ENCODE measurements at places on chromosomes 5 and 9.

DNA sequence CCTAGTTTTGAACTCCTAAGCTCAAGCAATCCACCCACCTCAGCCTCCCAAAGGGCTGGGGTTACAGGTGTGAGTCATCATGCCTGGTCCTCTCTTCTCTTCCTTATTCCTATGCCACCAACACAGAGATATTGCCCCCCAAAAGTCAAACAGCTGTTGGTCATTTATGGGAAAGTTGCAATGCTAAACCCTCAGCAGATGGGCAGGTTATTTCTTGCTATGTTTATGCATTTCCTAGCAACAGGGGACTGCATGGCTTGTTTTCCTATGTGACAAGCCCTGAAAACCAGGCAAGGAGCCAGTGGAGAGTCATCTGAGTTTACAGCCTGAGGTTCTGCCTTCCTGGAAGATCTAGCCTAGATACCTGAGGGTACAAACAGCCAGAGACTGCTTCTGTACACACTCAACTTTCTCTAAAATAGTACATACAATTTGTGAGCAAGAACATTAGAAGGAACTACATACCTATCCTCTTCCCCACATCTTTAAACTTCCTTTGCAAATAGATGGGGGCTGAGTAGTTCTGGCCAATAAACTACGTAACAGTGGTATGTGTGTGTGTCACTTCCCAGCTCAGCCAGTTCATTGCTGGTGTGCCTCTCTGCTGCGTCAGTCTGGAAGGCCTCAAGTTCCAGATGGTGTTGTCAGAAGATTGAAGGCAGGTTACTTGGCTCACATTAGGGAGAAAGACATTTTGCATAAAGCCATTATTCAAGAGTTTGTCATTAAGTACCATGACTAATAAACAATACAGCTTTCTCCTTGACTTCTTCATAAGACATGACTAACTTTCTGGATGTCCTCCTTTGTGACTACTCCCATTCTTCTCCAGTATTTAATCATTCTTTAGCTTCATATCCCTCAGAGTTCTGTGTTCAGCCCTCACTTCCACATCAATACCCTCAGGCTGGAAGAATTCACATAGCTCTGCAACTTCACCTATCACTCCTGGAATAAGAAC lies 65.3 kb downstream of the CSNK1A1 start:
- DNase-seq: no peak

DNA sequence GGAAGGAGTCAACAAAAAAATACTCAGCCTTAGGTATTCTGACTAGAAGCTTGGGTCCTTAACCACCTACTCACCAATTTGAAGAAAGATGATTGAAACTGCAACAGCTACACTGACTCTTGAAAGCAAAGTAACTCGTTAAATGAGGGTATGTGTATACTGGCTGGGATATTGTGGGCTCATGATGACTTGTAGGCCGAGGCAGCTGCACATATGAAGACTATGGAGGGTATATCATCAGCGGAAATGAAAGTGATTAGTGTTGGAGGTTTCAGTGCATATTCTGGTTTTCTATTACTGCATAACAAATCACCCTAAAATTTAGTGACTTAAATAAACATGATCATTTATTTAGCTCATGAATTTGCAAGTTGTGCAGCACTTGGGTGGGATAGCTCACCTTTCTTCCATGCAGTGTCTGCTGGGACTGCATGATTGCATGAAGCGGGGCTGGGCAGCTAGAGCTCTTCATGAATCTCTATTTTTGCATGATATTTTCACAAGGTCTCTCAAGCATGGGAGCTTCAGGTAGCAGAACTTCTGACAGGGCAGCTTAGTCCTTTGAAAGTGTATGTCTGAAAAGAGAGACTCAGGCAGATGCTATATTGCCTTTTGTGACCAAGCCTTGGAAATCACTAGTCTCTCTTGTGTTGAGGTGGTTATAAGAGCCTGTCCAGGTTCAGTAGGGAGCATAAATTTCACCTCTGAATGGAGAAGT lies 96.1 kb upstream of the CDKN2B start:
- DNase-seq: no peak

GRCh38 chr5:155368490-155368889 lies 354.9 kb downstream of the KIF4B start:
- no peak for DNase-seq

DNA sequence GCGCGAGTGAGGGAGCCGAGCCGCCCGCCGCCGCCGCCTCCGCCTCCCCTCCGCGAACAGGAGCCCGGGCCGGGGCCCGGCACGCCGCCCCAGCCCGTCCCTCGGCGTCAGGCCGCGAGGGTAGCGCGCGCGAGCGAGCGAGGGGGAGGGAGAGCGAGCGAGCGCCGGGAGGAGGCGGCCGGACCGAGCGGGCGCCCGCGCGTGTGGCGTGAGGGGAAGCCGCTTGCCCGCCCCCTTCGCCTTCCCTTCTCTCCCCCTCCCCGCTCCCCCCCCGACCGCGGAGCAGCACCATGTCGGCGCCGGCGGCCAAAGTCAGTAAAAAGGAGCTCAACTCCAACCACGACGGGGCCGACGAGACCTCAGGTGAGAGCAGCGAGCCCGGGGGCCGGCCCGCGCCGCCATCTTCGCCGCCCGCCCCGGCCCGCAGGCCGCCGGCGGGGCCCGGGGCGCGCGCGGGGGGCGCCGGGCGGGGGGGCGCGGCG lies 312 bp downstream of the SET start:
- DNase-seq: peak; percentile 32

GRCh38 chr5:150397782-150398721 lies 14.7 kb downstream of the CD74 start:
- DNase-seq: no peak

- no peak for DNase-seq
These were observed 80.7 kb downstream of the VCAN start for GRCh38 chr5:83552275-83552674.

DNA sequence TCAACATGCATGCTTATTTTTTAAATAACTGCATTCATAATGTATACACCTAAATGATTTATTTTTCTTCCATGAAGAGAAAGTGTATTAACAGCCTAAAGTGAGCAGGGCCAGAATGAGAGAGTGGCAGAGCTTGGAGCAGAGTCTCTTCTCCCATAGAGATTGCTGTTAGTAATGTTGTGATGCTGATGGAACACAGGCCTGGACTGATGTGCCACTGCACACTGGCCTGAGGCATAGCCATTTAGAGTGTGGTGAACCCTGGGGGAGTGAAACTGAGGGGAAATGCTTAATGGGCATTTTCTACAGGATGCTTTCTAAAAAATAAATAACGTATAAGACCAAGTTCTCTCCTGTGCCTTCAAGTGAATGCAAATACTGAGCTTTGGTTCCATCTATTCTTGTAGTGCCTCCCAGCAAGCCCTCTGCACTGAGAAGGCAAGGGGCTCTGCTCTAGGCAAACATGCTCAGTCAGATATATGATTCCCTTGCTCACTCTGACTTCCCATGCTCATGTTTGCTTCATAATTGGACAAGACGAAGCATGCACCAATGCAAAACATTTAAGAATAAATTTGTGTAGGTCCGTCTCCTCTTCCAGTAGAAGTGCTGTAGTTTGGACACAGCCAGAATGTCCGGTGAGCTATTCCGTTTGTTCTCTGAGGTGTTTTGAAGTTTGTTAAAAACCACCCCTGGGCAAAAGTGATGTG lies 185.7 kb downstream of the PBX3 start:
- DNase-seq: no peak

DNA sequence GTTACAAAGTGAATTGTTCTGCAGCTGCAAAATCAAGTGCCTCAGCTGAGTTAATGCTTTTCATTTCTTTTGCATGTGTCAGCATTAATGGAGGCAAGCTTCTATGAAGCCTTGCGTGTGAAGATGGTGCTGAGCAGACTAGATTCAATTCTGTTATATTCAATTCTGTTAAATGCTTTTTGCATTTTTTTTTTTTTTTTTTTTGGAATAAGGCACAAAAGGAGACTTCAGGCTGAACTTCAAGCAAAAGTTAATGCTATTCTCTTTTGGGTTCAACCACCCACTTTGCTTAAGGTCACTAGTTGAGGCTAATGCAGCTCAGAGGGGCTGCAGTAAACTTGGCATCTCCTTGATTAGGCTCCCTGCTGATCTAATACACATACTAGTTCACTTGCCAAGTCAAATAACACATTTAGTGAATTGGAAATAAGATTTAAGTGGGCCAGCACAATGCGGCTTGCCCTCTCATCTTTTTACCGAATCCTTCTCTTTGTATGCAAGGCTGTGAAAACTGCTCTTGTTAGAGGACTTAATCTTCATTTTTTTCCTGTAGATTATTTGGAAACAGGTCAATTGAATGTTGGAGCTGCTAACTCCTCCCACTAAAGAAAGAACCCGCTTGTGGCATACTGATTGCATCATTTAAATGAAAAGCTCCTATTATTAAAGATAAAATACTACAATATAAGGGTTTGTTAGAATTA lies 1020.2 kb downstream of the NR2F1-AS1 start:
- no peak for DNase-seq

- DNase-seq: no peak
These were observed 59.4 kb upstream of the DNAH5 start for GRCh38 chr5:14003936-14004335.

DNA sequence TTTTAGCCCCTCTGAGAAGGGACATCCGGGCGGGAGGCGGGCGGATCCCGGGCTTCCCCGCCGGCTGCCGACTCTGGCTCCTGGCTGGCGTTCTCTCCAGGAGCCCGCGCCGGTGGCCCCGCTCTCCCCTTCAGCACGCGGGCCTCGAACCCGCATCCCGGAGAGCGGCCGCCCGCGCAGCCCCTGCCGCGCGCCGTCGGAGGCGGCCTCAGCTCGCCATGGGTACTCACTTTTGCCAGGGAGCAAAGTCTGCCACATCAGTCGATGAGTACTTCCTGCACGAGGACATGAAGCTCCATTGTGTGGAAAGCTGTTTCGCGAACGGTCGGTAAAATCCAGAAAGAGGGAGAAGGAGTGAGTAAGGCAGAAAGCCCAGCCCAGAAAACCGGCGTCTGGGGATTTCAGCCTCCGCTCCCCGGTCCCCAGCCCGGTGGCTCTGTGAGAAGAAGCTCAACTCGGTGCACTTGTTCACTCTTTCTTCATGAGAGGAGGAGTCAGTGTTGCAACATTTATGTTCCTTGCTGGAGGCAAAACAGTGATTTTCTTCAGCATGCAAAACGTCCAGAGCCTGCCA lies at the start of gene PRLR:
TSS of gene PRLR (minus strand) at position 450 of the 574 bp plus-strand sequence. CDS start 140,867 bp downstream, outside the sequence.
- no peak for DNase-seq

- DNase-seq: no peak
These were observed 64.1 kb downstream of the BARX1 start for GRCh38 chr9:93891050-93891449.

DNA sequence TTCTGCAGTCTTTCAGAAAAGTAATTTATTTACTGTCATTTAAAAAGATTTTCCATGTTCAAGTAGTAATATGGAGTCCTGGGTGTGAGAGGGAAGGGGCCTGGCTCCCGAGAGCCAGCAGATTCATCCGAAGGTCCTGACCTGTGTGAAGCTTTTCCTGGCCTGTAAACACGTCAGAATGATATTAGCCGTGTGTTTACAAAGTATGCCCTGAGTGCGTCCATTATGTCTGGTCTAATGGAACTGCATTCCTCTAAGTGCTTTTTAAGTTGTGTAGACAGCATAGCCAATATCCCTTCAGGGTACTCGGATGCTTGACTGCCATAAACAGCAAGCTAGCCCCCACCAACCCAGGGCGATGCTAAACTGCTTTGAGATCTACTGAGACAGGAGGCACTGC lies 495.2 kb downstream of the AGTPBP1 start:
- no peak for DNase-seq

- DNase-seq: no peak
These were observed 200.6 kb downstream of the ARL15 start for GRCh38 chr5:54109626-54110330.

DNA sequence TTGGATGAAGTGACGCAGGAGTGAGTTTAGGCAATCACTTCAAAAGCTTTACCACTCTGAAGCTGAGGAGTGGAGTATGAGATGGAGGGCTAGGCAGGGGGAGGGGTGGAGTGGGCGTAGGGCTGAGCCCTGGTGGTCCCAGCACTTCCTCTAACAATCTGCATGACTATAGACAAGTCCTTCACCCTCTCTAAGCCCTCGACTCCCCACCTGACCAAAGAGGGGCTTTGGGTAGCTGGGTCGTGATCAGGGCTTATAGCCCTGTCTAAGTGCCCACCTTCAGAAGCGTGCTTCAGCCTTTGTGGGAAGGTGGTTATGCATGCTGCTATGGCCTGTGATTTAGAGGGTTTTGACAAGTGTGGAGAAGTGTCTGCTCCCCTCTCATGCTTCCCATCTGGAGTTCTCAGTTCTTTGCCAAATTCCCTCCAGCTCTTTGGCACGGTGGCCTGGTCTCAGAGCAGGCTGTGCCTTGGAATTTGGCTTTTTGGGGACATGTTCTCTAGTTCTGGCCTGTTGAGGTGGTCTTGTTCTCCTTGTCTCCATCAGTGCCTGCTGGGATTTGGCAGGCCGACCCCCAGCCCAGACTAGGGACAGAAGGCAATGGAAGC lies 53.0 kb downstream of the ACTBL2 start:
- no peak for DNase-seq

DNA sequence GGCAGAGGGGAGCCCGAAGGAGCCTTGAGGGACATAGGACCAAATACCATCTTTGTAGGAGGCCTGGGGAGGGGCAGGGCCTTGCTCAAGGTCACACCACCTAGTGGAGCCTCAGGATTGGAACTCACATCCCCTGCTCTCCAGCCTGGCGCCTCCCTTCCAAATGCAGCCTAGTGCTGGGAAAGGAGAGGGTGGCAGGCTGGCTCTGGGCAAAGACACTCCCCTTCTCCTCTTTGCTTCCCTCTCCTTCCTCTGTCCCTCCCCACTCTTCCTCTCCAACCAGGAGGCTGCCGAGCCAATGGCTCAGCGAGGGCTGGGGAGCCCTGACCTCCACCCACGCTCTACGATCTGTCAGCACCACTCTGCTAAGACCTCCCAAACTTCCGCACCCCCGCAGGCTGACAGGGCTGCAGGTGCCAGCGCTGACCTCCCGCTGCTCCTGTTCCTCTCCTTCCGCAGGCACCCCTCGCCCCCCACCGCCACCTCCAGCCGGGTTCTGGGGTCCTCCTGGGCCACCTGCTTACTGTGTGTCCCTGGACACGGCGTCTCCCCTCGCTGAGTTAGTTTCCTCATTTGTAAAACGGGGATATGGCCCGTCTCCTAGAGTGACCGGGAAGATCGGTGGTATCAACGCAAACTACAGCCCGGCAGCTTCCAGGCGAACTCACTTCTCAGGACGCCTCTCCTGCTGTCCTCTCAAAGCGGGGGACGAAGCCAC lies 52.9 kb downstream of the C9orf50 start:
- DNase-seq: no peak

- no peak for DNase-seq
These were observed 57.4 kb downstream of the GCNT1 start for GRCh38 chr9:76516350-76516749.

DNA sequence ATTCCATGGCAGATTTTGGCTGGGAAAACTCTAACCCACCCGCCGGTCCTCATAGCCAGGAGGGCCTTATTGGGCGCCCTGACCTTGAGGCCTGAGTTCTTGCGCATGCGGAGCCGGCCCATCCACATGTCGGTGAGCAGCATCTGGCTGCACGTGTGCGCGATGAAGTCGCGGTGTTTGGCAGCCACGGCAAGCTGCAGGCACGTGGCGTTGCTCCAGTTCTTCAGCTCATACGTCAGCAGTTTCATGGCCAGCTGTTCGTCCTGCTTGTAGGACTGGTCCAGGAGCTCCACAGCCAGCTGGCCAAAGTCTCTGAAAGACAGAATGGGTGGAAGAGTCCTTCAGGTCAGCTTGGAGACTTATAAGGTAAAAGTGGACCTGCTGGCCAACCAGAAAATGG lies 204.3 kb upstream of the KLF9 start:
- DNase-seq: no peak

All from stimulated activated CD8-positive, alpha-beta memory T cell treated with anti-CD3 and anti-CD28 coated beads, Interleukin-2, amount 100 ng/mL, for 1 hour (primary cell).